ENCODE measurements at places on chromosomes 3 and 15.

DNA sequence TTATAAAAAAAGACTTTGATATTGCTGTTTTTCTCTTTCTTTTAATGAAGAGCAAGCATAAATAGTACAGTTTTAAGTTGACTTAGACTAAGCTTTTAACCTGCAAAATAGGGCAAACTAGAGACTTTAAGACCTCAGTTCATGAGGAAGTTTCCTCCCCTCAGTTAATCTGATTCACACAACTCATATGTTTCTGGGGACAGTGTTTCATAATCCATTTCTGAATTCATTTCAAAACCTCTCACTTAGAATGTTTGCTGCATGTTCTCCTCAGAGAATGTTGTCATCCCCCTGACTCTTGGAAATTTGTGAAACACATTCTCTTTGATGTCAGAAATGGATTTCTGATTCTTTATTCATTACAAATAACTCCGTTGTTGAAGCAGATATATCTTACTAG lies 79.3 kb upstream of the SKOR1 start:
- DNase-seq = no peak

GRCh38 chr3:160748231-160748630 lies 7.8 kb upstream of the PPM1L start:
- DNase-seq = no peak

DNA sequence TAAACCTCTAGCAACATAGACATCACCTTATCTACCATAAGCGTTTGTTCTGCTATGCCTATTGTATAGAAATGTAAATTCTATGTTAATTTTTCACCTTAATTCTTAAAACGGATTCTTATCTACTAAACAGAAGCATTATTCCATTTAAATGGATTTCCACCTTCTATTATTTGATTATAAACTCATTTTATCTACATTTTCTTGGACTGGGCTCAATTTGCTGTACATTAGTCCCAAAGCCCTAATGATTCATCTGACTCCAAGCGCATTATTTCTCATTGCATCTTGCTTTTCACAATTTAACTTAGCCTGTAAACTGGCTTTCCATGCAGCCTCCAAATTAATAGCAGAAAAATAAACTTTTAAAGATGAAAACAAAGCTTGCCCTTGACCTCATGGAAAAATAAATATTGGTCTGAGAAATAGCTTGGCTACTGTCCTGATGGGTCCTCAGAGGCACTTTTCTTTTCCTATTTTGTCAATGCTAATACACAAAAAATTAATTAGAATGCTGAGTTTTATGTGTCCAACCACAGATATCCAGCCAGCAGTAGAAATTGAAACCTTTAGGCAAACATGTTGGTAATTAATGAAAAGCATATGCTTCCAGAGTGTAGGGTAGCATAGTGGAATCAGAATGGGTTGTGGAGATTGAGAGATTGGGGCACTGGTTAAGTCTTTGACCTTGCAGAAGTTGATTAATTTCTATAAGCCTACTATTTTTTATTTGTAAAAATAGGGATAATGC lies 81.4 kb upstream of the CFAP20DC start:
- no peak for DNase-seq

- no peak for DNase-seq
Observed at GRCh38 chr3:141050576-141051442, at the start of gene SPSB4. SPSB4 (plus strand) TSS chr3:141051347; CDS start chr3:141066105, 14,758 bp downstream.
